Natural killer cell treated with Interleukin-12 subunit alpha and Interleukin-12 subunit beta and Interleukin-15 and Interleukin-18, amount 100 ng/mL, for 72 hours (primary cell): ENCODE measurements at places on chromosomes 1 and 21.

DNA sequence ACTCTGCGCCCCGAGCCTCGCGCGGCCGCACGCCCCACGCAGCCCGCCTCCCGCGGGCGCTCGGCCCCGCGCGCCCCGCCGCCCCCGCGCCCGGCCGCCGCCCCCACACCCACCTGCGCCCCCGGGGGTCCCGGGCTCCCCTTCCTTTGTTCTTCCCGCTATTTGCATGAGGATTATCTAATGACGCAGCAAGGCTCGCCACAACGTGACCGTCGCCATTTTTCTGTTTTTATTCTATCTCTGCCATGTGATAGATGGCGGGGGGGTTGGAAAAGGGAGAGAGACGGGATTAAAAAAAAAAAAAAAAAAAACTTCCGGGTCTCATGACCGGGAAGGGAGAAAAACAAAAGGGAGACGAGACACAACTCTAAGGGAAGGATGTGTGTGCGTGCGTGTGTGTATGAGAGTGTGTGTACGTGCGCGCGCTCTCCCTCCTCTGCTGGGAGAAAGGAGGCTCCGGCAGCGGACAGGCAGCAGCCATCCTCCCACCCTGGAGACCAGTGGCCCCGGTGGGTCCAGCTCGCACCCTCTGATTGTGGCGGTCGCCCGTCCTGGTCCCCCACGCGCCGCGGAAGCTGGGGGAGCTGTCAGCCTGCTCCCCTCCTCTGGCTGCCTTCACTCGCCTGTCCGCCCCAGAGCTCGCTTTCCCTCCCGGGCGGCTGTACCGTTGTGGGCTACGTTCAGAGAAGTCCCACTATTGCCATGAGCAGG, 80.4 kb upstream of the AK4 start:
- peak; percentile 64 for DNase-seq

DNA sequence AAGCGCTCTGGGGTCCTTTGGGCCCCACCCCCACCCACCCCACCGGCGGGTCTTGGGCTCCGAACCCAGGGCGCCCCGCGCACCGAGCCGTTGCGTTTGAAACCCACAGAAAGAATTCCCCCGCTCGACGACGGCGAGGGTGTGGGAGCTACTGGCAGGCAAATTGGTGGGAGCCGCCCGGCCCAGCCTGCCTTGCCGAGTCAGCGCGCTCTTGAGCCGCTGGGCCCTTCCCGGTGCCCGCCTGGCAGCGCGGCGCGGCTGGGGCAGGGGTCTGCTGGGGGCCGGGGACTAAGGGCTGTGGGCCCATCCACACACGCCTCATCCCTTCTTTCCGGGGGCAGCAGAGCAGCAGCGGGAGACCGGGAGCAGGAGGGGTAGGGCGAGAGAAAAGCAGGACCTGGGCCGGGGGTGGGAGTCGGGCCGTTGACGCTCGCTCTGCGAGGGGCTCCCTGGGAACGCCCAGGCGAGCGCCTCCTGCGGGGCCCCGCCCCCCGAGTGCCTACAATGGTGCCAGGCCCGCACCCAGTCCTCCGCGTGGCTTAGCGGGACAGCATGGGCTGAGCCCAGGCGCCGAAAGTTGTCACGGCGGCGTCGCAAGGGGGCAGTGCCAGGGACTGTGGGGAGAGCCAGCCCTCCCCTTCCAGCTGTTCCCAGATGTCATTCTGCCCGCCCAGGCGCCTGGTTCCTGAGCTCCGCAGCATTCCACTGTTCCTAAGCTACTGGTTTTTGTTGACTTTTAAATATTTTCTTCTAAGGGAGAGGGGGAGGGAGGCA, at the start of gene C1orf94:
C1orf94 (plus strand) TSS at position 78 of the 774 bp plus-strand sequence. CDS start 883 bp downstream, outside the sequence.
- DNase-seq, result no peak

DNA sequence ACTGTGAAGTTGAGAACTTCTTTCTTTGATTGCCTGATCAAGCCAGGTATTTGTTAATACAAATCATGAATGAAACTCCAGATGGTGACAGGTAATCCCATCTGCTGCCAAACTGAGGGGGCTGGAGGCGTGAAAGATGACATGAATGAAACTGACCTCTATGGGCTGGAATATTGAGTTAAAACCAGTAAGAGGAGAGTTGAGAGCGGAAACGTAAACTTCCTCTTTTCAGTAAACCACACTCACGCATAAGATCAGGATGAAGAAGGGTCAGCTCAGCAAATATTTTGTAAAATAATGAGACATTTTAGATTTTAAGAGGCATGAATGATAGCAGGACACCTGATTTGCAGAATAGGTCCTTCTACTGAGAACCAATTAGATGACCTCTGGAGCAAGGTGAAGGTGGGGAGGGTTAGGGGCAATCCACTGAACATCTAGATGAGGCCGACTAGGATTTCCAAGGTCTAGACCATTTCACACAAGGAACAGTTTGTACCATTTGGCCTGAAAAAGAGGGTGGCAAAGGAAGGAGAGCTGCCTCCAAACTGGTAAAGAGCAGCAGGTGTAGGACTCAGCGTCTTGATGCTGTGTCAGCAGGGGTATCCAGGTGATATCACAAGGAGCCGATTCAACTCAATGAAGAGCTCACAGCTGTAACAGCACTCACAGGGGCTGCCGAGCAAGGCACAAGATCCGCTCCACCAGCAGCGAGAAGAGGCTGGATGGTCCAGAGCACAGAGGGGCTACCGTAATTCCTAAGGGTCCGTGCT, 132.6 kb downstream of the NTPCR start:
- DNase-seq, result no peak

GRCh38 chr1:150963321-150964163, 11.1 kb downstream of the CERS2 start:
- DNase-seq, result no peak

- no peak for DNase-seq
Observed at GRCh38 chr1:201095581-201095980, 16.6 kb downstream of the CACNA1S start.

GRCh38 chr1:177286396-177286795, 115.6 kb downstream of the BRINP2 start:
- no peak for DNase-seq

DNA sequence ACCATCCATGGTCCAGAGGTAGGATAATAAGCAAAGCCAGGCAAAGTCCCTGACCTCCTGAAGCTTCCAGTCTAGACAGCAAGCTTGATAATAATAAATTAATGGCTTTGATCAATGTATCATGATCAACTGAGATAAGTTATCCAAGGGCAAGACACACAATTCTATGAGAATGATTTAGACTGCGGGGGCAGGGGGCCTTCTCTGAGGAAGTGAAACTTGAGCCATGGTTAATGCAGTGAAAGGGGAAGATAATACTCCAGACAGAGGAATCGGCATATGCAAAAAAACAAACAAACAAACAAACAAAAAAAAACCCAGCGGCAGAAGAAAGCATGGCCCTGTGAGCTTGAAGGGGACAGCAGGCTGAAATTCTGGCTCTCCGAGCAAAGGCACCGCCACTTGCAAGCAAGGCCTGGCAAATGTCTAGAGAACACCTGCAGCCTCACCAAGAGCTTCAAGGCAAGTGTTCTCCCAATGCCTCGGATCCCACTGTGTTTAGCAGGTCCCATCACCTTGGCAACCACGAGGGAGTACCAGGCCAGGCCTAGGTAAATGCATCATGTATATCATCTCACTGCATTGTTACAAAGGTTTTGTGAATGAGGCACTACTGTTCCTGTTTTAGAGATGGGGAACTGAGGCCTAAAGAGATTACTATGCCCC, 24.9 kb downstream of the CSMD2 start:
- DNase-seq, result no peak

DNA sequence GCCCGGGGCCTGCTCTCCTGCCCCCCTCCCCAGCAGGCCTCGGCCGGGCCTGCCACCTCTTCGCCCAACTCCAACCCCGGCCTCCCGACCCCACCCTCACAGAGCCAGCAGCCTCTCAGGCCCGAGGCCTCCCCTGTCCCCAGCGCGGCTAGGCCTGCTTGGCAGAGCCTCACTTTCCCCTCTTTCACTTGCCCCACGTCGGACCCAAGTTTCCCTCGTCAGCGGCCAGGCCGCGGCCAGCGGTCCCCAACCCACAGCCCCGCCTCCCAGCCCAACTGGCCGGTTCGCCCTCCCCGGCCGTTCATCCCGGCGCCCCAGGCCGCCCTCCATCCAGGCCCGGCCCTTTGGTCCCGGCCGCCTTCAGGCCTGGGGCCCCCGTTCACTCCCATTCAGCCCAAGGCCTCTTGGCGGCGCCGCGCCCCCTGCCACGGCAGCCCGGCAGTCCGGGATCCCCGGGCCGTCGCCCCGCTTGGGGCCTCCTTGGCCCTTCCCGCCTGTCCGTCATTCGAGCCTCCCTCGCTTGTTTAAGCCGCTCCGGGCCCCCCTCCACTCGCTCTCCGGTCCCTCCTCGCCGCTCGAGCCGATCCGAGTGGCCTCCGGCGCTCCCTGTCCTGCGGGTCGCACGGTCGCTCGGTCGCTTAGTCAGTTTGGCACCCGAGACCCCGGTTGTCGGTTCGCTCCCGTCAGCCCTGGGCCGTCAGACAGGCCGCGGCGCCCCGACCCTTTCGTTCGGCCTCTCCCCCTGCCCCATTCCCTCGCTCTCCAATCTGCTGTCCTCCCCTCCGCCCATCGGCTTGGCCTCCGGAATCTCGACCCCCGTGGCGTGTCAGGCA, 1.4 kb downstream of the LRRC41 start:
- peak; percentile 70 for DNase-seq

DNA sequence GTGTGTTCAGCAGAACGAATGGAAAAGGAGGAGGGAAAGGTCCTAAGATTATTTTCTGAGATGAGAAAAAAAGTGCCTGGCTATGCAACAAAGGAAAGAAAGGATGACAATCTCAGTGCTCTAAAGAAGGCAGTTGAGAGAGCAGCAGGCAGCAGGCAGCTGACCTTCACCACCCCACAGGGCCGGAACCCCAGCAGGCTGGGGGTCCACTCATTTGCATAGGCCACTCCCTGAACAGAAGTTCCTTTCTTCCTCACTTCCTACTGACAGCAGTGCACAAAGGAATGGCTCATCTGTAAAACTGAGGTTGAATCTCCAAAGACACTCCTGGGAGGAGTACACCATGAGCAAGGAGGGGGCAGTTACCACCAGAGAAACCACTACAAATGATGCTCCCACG, 41.4 kb upstream of the TNR start:
- no peak for DNase-seq

DNA sequence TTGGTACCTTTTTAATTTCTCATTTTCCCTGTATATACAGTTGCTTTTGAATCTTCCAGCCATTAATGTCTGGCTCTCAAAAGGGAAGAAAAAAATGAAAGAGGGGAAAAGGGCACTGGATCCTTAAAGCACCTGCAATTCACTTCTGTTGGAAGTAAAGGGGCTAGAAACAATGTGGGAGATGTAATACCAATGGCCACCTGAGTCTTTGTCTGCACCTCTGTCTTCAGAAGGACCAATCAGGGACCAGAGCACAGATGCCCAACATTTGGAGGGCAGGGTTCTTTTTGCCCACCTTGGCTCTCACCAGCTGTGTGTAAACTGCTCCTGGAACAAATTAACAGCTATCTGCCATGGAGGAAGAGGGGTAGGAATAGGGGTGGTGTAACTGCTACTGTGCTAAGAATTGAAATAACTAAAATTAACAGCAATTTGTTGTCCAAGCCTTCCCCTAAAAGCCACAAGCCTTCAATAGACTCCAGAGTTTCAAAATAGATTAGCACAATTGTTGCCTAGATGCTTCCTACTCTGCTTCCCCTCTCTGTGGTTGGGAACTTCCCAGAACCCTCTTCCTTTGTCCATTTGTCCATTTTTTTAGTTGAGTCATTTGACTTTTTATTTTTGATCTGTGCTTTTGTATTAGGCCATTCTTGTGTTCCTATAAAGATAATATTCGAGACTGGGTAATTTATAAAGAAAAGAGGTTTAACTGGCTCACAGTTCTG, 11.5 kb upstream of the LRRC8B start:
- DNase-seq, result no peak

DNA sequence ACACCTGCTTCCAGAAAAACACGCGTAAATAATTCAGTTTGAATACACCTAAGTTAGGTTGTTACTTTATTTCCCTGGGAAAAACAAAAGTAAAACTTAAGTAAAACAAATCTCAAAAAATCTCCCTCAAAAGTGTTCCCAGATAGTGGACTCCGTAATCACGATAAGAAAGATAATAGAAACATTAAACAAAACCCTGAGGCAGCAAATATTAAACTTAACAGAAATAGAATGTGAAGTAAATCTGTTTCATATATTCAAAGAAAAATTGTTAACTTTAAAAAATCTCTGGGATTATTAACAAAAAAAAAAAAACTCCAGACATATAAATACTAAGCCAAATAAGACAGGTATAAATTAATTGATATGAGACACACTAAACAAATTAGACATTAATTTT, 743.2 kb upstream of the NCAM2 start:
- no peak for DNase-seq

GRCh38 chr1:71882226-71882625, 400.1 kb downstream of the NEGR1 start:
- DNase-seq, result no peak

DNA sequence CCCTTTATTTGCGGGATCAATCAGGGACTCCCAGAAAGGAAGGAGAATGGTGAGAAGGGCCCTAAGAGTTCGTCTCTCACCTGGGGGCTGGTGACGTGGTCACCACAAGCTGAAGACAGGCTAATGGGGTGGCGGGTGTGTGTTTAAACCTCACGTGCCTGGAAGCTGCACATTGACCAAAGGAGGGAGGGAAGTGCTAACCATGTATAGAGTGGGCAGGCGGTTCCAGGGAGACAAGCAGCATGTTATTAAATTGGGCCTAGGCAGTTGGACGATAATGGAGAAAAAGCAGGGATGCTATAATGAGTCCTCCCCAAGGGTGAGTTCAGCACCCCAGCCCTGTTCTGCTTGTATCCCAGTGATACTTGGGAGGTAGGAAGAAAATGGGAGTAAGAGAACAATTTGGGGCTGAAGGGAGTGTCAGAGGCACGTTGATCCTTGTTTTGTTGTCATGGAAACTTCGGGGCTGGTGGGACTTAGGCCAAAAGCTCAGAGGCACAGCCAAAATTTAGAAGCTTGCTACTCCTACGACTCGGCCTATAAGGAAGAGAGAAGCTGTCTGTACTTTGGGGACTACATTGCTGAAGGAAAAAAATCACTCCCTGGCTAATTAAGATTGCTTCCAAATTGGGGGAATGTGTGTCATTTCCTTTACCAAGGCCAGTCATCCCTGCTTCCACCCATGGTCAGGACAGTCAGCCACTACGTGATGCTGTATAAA, 33.2 kb upstream of the EPHA8 start:
- no peak for DNase-seq

- no peak for DNase-seq
Observed at GRCh38 chr1:87249803-87250202, 78.9 kb upstream of the LMO4 start.

GRCh38 chr1:235023711-235024439, 104.8 kb downstream of the TOMM20 start:
- no peak for DNase-seq

DNA sequence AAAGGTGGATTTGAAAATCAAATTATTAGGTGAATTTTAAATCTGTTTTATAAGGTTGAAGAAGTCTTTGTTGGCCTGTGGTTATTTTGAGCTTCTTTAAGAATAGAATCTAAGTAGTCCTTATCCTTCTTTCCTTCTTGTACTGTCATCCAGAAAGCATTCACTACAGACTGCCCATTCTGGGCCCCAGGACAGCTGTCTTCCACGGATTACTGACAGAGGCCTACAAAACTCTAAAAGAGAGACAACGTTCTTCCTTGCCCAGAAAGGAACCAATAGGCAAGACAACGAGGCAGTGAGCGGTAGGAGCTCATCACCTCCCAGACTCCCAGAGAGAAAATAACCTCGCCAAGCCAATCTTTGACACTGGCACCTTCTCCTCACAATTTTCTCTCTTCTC, 24.4 kb upstream of the PIGC start:
- no peak for DNase-seq
